NCI-H748 treated with DMSO at 0.1 percent for 48 hours (cell line): ENCODE measurements at places on chromosomes 2 and 18.

DNA sequence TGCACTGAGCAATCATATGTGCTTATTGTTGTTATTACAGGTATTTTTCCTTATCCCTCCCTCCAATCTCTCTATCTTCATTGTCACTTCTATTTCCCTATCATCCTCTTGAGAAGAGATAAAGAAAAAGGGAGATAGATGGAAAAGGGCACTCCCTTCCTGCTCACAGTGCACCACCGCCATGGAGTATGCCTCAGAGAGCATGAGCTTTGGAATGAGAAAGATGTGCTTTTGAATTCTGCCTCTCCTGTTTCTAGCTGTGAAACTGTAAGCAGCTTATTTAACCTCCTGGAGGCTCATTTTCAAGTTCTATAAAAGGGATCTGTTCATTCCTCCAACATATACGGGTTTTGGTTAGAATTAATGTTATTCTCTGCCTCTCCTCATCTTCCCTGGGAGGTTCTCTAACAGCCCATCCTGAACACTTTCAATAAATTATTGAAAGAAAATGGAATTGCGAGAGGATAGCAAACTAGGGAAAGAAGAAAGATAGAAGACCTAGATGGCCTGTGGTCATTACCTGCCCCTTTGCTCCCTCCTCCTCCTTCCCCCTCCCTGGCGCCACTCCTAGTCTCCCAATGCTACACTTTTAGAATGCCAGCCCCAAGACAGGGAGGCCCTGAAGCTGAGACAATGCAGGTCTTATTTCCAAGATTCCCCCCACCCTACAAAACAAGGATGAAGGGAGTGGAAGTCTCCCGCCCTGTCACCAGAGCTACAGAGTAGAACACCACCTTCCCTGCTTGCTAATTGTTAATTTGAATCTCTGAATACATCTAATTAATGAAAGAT lies 37.8 kb downstream of the FIGN start:
- DNase-seq, result no peak

- DNase-seq, result no peak
These were observed 14.7 kb downstream of the ODC1 start for GRCh38 chr2:10433264-10433946.

GRCh38 chr2:96091711-96092572 lies 24.4 kb downstream of the ADRA2B start:
- no peak for DNase-seq

DNA sequence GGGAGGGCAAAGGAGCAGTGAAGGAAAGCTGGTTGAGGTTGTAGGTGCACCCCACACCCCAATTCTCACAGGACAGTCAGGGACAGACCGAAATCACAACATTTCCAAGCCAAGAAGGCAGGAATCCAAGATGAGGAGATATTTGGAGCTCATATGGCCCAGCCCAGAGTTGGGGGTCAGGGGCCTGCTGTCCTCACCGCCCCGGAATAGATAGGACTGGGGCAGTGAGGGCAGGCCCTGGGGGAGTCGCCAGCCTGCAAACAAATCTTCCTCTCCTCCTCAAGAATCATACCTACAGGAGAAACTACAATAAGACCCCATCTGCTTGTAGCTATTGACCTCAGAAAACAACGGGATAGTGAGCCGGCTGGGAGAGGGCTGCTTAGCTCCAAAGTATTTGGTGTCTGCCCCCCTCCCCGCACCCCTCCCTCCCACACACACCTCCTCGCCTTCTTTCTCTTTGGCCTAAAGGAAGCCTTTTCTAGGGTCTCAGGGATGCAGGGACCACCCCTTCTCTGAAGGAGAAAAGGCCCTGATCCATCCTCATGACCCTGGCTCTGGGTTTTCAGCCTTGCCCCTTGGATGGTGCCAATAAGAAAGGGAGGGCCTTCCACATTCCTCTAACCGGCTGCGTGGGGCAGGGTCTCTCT lies 3.8 kb downstream of the EN1 start:
- DNase-seq, result no peak

GRCh38 chr2:42092084-42092996 lies 44.5 kb downstream of the PKDCC start:
- no peak for DNase-seq

- DNase-seq, result no peak
These were observed 526.6 kb upstream of the PKDCC start for GRCh38 chr2:41521211-41521610.

- DNase-seq, result no peak
These were observed 2.6 kb downstream of the USP14 start for GRCh38 chr18:160831-161570.

DNA sequence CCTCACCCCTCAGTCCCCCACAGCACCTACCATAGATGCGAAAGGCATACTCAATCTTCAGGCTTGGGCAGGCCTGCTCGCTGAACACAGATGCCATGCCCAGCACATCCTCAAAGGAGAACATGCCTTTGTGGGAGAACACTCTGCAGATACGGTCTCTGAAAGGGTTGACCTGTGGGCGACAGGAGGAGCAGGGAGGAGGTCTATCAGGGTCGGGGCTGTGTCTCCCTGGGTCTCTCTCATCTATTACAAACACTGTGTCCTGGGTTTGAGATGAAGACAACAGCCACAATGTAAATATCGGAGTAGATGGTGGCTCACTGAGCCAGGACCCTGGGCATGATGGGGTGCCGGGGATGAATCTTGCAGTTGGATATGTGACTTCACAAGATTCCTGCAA lies 46.0 kb downstream of the CIB4 start:
- no peak for DNase-seq

GRCh38 chr18:48993586-48993985 lies 42.8 kb upstream of the SMAD7 start:
- DNase-seq, result no peak

- DNase-seq, result no peak
These were observed 941 bp downstream of the SKOR2 start for GRCh38 chr18:47250391-47251046.

GRCh38 chr18:70377857-70378701 lies 89.2 kb downstream of the SOCS6 start:
- no peak for DNase-seq

DNA sequence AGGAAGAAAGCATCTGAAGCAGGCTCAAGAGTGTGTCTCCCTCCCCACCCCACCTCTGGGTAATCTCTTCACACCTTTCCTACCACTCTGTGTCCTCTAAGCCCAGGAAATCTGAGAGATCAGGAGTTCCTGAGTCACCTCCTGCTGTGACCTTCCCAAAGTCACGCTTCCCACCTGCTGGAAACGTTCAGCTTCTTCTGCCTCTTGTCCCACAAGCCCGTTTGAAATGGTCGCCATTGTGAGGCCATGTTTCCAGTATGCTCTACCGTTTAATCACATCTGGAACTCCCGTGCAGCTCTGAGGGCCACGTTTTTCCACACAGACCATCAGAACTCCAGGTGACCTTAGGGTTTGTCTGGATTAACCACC lies 25.9 kb downstream of the GREB1 start:
- no peak for DNase-seq

GRCh38 chr2:27270131-27270530 lies 5.1 kb upstream of the DNAJC5G start:
- DNase-seq, result no peak

GRCh38 chr2:8472545-8473323 lies 209.1 kb upstream of the ID2 start:
- DNase-seq, result no peak

GRCh38 chr2:174704061-174704460 lies 60.2 kb downstream of the CHRNA1 start:
- DNase-seq, result no peak

DNA sequence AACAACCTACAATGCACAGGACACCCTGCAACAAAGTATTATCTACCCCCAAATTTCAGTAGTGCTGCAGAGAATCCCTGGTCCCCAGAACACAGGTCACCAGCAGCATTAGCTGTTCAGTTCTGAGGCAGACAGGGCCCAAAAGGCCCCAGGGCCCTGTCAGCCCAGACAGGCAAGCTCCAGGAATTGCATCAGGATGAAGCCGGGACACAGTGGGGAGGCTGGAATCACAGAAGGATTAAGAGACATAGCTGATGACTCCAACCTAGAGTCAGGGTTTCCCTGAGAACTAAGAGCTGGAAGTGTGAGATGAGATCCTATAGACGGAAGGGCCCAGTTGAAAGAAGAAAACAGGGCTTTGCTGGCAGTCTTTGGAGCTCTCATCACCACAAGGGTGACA lies 148.1 kb downstream of the GALNT14 start:
- DNase-seq, result no peak

DNA sequence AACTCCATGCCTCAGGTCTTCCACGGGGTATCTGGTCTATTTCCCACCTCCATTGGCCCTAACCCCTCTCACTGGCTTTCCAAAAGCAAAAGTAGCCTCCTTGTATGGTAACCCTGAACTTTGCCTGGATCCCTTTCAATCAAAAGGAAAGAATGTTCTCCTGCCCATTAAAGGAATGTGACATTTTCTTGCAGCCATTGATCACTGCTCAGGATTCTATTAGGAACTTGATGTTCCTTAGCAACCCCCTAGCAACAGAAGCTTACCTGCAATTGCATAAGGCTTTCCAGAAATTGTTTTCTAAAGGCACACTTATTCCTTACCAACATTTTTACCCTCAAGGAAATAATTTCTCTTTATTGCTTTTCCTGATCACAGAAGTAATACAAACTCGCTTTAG lies 91.4 kb upstream of the AGAP1 start:
- no peak for DNase-seq

DNA sequence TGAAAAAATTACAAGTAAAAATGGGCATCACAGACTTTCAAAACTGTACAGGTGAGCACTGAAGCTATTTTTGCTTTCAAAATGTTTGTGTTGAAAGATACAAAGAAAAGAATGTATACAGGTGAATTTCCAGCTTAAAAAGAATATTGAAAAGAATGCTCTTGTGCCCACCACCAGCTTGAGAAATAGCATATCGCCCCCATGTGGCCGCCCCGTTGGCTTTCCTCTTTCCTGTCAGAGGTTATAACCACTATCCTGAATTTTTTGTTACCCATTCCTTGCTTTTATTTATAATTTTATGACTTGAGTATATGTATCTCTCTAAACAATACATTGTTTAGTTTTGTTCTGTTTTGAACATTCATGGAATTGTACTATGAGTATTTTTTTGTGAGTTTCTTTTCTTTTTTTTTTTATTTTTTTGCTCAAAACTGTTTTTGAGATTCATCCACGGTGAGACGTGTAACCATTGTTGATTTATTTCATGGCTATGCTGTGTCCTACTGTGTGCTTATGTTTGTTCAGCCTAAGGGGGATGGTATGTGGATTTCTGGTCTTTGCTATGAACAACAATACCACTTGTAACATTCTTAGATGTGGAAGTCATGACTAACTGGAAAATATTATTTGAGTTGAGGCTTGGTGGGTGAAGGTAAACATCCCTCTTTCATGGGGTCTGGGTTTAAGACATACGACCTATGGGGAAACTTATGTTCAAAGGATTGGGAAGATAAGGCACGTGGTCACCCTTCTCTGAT lies 11.6 kb downstream of the TRPM8 start:
- DNase-seq, result peak; percentile 48

DNA sequence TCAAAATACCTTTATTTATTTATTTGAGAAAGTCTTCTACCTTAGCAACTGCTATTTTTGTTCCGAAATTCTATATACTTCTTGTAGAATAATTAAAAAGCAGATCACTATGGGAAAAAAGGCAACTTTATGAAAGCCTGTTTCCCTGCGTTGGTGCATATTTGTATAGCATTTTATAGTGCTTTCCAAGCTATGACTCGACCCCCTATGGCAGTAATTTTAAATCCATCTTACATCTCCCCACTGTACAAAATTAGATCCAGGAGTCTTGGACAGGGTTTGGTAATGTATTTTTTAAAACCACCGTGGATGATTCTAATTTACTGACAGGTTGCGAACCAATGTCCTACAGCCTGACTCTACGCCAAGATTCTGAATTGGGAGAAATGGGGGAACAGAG lies 10.1 kb downstream of the TANK start:
- DNase-seq, result no peak

DNA sequence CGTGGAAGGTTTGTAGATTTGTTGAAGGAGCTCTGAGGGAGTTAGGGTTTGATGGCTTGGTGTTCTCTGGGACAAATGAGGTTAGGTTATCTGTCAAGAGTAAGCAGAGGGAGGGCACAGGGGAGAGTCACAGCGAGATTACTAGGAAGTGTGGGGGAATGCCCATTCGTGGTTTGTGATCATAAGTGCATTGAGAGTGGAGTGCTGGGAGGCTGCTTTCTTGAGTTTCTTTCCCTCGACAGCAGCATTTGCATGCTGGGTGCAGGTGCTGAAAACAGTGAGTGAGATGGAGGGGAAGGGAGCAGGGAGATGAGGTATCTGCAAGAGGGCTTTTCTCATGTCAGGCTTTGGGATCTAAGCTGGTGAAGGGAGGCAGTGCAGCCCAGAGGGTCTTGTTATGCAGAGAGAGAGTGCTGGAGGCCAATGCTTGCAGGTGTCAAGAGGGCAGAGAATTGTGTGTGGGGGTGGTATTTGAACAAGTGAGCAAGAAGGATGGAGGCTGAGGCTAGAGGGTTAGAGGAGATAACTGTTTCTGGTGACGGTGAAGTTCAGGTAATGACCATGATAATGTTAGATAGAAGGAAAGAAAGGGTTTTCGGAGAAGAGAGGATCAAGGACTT lies 8.8 kb downstream of the RALB start:
- DNase-seq, result no peak

DNA sequence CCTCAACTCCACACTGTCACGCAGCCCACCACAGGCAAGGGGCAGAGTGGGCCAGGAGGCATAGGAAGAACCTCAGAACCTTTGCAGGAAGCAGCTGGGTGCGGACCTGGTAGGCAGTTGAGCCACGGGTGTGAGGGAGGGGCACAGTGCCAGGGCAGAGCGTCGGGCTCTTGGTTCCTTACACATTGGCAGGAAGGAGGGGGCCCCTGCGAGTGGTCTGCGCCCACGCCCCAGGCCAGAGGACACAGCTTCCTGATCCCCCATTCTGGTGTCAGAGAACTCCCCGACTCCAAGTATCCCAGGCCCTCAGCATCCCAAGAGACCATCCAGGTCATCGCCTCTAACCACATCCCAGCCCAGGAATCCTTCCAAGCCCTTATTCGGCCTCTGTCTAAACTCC lies 61.5 kb downstream of the TNS1 start:
- no peak for DNase-seq

DNA sequence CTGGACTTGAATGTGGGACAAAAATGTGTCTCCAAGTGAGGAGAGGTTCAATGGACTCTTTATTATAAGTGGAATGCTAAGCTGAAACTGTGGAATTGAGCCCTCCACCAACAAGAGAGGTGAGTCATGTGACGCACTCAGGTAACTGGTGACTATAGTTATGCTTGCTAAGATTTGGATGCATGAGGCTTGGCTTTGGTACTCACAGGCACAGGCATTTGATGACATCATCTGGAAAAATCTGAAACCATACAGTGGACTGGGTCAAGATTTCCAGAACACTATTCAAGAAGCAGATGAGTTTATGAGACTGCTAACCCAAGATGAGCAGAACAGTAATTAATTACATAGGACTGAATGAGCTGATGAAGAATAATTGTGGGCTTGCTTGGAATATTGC lies 15.7 kb upstream of the SULT1C3 start:
- no peak for DNase-seq

- peak; percentile 63 for DNase-seq
These were observed 116.6 kb downstream of the SRBD1 start for GRCh38 chr2:45494275-45494977.

DNA sequence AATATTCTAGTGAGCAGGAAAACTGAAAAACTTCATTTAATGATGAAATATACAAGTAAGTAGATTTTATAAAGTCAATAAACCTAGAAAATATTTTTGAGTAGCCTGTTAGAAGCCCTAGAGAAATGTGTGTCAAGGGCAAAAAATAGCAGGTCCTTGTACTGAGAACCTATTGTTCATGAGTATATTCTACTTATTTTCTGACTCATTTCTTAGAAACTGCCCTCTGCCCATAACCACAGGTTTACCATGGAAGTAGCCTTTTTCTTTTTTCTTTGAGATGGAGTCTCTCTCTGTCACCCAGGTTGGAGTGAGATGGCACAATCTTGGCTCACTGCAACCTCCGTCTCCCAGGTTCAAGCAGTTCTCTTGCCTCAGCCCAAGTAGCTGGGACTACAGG lies 19.4 kb upstream of the SELENOI start:
- DNase-seq, result no peak
